ENCODE measurements at places on chromosomes 11 and 22.

- DNase-seq, result no peak
Measured at GRCh38 chr22:36921309-36922104, 8.1 kb downstream of the CSF2RB start.

- DNase-seq, result no peak
Measured at GRCh38 chr11:130560000-130560780, 111.7 kb downstream of the ADAMTS15 start.

- no peak for DNase-seq
Measured at GRCh38 chr22:32788904-32789624, 12.4 kb upstream of the TIMP3 start.

GRCh38 chr11:64246871-64247728, at the start of gene PPP1R14B:
Gene PPP1R14B, minus strand, starts transcription at chr11:64246943. Its CDS starts 270 bp downstream, at chr11:64246673.
- DNase-seq, result peak; percentile 85

DNA sequence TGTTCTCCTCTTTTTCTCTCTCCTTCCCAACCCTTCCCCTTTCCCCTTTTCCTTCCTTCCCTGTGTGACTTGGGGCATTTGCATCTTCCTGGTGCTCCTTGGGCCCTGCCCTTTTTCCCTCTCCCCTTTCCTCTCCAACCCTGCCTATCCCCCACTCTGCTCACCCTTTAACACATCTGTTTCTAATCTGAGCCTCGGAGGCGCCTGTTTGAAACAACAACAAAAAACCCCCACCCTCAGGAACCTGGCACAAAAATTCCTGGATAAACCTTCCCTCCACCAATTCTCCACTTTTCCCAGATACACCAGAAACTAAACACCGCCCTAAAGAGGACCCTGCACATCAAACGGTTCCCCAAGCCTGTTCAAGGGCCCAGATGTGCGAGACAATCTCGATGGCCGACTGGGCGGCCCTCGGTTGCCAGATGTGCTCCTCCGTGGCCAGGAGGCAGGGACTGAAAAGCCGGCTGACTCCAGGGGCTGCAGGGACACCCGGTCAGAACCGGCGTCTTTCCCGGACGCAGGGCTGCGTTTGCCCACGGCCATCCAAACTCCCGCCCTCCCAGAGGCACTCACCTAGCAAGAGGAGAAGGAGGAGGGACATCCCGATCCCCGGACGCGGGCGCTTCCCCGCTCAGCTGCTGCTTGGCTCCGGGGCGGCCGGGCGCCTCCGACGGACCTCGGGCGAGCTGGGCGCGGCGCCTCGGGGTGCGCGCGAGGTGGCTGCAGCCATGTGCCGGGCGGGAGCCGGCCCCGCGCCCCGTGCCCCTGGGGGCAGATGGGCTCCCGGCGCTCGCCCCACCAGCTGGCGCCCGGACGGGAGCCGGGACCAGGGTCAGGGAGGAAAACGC, 486 bp downstream of the CLMP start:
- no peak for DNase-seq

- DNase-seq, result no peak
Measured at GRCh38 chr11:19072464-19072863, 11.9 kb upstream of the MRGPRX2 start.

GRCh38 chr11:66850588-66851238, 6.2 kb upstream of the LRFN4 start:
- no peak for DNase-seq

GRCh38 chr11:133957900-133958299, 1.1 kb upstream of the IGSF9B start:
- no peak for DNase-seq

DNA sequence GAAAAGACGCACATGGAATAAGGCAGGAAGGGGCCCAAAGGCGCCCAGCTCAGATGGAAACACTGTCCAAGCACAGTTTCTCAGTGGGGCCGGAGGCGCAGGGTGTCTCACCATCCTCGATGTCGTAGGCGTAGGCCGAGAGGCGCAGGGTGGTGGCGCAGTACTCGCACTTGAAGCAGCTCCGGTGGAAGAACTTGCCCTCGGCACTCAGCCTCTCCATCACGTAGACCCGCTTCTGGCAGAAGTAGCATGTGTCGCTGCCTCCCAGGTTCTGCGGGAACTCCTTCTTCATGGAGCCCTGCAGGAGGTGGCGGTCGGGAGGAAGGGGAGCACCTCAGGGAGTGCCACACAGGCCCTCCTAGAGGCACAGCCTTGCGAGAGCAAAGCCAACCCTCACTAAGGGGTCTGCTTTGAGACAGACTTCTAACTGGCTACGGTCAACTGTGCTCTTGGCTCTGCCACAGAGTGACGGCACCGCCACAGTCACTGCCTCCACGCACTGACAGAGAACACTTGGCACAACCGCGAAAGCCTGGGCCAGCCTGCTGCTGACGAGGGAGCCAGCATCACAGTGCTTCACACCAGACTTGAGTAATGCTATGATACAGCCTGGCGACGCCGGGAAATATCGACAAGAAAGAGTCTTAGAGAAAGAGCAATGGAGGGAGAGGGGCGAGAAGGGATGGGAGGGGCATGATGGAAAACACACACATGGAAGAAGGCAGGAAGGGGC, 97.6 kb upstream of the BID start:
- DNase-seq, result no peak

DNA sequence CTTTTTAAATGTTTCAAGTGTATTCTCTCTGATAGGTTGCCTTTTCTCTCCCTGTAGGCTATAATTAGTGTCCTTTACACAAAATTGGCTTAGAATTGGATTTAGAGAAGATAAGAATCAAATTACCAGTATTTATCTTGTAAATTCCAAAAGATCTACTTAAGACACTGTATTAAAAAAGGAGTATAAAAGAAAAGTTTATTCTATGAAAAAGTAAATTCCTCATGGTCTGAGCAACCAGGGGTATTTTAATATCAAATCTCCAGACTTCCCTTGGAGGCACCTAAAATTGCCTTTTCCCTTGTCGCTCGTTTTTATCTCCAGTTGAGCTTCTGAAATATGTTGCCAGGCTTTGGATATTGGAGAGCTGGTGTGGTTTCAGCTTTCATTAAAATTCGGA, 36.4 kb downstream of the ZBTB16 start:
- no peak for DNase-seq

DNA sequence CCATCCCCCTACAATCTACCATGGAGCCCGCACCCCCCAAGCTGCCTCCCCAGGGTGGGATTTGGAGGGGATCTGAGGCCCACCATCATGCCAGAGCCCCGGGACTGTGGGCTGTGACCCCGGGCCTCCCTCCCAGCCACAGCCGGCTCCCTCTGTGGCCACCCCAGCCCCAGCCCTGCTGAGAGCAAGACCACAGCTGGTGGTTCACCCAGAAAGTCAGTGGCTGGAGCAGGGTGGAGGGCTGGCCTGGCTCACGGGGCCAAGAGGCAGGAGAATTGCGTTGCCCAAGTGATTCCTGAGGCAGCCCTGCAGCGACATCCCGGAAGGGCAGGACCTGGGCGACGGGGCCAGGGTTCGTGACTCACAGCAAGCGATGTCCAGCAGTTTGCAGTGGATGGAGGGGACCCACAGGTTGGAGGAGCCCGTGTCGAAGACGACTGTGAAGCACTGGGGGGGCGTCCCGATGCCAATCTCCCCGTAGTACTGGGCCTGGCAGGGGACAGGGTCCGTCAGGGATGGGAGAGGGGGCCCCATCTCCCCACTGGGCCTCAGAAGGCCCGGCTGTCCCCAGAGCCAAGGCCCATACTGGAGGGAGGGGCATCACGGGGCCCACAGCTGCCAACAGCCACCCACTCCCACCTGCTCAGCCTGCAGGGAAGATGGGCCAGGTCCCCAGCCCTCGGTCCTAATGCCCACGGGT, 4.4 kb downstream of the CTSD start:
- DNase-seq, result no peak

GRCh38 chr11:133945087-133945974, 11.4 kb downstream of the IGSF9B start:
- DNase-seq, result peak; percentile 79

- DNase-seq, result no peak
Measured at GRCh38 chr22:31488988-31489617, 539 bp downstream of the EIF4ENIF1 start.

DNA sequence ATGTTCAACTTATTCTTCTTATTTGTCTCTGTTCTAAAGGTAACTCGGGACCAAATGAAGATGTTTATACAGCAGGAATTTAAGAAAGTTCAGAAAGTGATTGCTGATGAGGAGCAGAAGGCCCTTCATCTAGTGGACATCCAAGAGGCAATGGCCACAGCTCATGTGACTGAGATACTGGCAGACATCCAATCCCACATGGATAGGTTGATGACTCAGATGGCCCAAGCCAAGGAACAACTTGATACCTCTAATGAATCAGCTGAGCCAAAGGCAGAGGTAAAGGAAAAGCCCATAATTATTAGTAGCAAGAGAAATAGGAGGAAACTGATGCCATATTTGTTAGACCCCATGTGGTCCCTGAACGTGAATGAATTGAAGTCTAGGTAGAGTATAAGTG, 63.3 kb downstream of the TRIM44 start:
- DNase-seq, result no peak

DNA sequence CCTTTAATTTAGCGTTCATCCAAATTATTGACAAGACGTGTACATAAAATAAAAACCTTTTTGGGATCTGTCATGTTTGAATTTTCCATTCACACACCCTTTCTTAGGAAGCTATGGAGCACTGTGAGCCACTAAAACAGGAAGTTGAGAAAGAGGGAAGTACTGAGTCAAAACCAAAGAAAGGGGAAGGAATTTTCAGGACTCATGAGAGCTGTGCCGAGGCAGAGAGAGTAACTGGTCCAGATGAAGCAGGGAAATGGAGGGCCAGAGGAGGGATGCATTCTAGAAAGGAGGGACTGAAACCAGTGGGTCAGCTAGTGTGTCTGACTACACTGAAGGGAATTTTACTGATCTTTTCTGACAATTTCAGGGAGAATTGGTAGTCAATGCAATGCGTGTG, 24.9 kb downstream of the APLP2 start:
- no peak for DNase-seq

DNA sequence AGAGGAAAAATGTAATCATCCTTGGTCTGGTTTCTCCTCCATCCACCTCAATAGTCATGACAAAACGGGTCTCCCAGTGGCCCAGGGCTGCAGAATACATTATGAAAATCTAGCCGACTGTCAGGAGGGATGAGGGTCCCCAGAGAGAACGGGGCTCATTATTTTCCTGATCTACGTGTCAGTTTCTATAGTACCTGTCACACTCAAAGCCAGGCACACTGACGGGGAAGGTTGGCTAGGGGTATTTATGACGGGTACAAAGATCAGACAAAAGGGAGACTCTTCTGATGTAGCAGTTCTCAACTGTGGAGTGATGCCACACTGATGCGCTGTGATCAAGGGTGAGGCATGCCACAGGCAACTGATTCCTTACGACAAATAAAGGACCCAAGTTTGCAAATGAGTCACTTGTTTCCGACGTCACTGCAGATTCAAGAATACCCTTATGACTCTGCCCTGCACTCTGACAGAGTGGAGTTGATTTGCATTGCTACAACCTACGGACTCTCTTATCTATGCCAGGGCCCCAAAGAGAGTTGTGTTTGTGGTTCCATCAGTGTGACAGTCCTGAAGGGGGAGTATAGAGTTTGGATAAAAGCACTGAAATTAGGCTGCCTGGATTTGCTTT, 188.2 kb upstream of the TBCEL start:
- peak; percentile 24 for DNase-seq

- DNase-seq, result no peak
Measured at GRCh38 chr11:57162179-57162898, 19.4 kb upstream of the LRRC55 start.

GRCh38 chr11:12808519-12808918, 134.3 kb downstream of the TEAD1 start:
- no peak for DNase-seq

DNA sequence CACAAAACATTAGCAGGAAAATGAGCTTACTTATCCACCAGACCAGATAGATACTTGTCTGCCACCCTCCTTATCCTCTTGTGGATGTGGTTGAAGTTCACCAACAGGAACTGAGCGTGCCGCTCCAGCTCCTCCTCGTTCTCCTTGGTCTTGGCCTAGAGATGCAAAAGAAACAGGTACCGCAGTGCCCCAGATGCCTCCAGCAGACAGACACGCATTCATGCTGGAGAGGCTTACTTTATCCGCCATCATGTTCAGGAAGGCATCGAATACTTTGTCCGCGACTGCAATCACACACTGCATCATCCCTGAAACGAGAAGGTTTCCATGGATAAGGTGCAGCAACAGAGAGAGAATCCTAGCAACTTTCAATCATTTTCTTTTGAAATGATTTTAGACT, 21.0 kb upstream of the SERPIND1 start:
- no peak for DNase-seq

GRCh38 chr11:65873318-65874156, 937 bp upstream of the EFEMP2 start:
- DNase-seq, result peak; percentile 97

GRCh38 chr11:36379653-36380052, 83.6 kb downstream of the PRR5L start:
- DNase-seq, result no peak

DNA sequence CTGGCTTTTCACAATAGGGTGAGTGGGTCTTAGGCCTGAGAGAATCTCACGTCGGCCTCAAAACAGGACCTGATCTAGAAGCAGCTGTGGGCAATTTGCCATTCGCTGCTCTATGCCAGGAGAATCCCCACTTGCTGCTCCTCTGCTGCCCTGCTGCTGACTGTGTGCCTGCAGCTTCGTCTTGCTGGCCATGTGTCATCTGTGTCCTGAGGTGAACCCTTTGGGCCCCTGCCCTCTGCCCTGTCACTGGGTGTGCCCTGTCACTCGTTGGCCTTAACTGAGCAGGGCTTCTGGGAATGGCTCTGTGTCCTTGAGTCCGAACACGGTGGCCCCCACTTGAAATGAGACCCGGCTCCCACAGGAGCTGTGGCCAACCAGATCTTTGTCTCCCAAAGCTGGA, 6.2 kb downstream of the NAA40 start:
- DNase-seq, result no peak

DNA sequence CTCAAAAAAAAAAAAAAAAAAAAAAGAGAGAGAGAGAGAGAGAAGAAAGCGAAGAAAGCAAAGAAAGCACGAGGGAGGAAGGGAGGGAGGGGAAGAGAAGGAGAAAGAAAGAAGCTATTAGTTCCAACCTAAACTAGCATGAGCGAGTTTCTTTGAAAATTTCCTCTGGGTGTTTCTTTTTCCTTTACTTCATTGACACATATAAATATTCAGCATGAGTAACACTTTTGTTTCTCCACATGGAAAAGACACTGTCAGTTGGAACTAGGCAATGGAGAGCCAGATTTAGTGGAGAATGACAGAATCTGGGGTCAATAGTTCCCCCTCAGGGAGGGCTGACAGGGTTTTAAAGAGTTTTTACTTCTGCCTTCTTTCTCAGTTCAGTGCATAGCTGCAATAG, 257.4 kb downstream of the DDX10 start:
- no peak for DNase-seq

DNA sequence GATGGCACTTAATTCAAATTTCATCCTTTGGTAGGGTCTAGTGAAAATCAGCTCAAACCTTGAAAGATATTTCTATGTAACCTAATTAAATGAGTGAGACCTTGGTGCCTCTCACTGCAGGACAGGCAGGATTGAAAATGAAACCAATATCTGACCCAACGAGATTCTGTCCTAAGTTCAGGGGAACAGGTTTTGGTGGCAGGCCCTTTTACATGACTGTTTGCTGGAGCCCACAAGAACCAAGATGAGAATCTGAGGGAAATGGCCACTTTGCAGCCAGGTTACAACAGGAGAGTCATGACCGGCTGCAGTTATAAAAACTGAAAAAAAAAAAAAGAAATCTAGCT, 130.2 kb downstream of the TRIM44 start:
- no peak for DNase-seq

Data from stimulated activated CD4-positive, alpha-beta T cell treated with anti-CD3 and anti-CD28 coated beads, TNF-alpha, amount 100 ng/mL, for 48 hours (primary cell).